CMK (cell line): ENCODE measurements at places on chromosomes 12 and 14.

DNA sequence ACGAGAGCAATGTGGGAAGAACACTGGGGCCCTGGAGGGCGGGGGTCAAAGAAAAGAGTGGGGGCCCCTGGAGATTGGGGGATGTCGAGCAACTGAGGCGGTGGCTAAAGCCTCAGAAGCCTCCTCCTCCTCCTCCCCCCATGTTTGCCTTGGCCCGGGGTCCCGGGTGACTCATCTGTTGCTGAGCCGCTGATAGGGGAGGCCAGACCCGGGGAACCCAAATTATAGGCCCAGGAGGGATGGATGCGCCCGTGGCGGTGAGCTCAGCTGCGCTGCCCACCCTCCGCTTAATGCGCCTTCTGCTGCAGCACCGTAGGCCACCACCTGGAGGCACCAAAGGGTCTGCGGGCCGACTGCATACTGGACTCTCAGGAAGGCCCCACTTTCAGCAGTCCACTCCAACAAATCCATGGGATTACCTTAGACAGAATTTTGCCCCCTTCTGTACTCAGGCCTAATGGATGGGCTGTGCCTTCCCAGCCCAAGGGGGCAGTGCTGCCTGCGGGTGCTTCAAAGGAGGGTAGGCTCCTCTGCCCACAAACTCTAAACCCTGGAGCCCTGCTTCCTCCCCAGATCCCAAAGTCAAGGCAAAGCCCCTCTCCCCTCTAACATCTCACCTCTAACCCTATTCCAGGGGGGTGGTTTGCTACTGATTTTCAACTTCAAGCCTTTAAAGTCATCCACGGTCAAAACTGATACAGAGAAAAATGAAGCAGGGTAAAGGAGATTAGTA lies 2.6 kb upstream of the WNT10B start:
- DNase-seq: no peak

GRCh38 chr12:211142-211465 lies 2.9 kb downstream of the SLC6A12 start:
- no peak for DNase-seq

- no peak for DNase-seq
These were observed 32.5 kb downstream of the MMP17 start for GRCh38 chr12:131860472-131861260.

DNA sequence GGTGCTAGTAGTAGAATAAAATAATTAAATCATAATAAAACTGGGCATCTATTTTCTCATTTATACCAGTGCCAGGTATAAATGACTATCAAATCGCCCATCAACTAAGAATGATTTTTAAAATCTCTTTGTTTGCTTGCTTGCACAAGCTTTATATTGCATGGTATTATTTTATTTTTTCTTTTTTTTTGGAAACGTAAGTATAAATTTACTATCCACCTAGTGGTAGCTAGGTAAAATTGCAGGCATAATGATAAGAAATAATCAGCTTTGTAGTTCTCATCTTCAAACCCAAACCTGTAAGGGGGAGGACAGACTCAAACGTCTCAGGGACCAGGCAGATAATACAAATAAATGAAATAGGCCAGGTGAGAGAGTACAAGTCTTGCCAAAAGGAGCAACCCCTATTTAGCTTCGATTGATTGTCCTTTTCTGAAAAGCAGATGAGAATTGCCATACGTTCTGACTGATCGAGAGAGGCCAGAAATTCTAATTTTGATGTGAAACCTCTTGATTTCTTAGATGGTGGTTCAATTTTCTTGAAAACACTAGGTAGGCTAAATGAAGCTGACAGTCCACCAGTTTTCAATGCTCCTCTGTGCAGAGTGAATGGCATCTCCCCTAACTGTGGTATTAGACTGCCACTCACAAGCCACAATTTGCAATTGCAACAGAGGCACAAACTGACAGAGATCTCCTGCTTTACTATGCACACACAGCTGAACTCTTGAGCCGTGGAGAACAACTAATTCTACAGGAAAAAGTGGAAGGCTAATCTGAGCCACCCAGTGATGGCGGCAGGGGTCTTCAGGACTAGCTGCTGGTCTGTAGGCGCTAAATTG lies 189.3 kb downstream of the DACT1 start:
- DNase-seq: no peak

GRCh38 chr12:121614872-121615467 lies 11.4 kb upstream of the ORAI1 start:
- no peak for DNase-seq

DNA sequence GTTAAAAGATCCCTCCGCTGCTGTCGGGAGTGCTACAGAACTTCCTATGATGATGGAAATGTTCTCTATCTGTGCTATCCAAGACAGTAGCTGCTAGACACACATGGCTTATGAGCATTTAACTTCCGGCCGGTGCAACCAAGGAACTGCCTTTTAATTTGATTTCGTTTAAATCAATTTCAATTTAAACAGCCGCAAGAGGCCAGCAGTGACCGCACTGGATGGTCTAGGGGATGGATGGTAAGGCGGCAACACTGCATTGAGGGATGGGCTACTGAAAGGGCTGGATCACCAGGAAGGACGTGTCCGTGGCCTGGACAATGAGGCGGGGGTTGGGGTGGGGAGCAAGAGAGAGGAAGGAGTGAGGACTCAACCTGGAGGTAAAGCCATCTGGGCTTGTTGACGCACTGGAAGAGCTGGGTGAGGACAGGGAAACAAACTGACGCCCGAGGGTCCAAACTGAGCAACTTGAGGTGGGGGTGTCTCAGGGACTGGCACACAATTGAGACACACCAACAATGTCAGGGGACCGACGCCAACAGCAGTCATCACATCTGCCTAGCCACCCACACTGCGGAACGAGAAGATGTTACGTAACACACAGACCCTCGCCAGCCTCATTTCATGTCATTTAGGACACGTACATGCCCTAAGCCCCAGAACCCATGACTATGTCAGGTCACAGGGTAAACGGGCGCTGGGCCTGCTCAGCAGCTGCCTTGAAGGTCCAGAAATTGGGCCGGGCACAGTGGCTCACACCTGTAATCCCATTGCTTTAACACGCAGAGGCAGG lies 57.6 kb downstream of the SCARB1 start:
- no peak for DNase-seq
